Naive B cell (primary cell): ENCODE measurements at places on chromosomes 6 and 20.
A peak's percentile ranks its signal among the peaks of the same experiment; 100 is the strongest.

DNA sequence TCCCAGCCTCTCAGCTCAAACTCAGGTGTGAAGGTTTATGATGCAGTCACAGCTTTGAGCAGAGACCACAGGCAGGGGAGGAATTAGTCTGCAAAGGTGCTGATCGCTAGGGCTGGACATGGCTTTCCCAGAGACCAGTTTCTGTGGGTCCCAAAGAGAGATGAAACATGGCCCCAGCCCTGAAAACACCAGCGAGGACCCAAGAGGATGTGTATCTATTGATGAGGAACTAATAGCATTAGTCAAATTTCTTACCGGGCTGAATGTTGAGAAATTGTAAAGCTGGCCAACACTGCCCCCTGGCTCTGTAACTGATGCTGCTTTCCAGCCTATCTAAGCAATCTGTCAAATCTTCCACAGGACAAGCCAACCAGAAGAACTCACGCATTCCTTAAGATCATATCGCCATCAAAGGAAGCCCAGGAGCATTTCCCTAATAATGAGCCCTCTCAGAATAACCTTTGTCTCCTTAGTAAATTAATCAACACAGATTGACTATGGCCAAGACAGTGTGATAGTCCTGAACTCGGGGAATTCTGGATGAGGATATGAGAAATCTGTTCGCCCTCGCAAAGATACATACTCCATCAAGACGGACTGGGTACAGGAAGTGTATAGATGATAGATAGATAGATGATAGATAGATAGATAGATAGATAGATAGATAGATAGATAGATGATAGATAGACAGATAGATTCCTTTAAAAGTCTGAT is 7.8 kb upstream of the ACSS1 start:
- DNase-seq = peak; percentile 79

GRCh38 chr6:133404151-133404550 is 163.0 kb downstream of the EYA4 start:
- no peak for DNase-seq

DNA sequence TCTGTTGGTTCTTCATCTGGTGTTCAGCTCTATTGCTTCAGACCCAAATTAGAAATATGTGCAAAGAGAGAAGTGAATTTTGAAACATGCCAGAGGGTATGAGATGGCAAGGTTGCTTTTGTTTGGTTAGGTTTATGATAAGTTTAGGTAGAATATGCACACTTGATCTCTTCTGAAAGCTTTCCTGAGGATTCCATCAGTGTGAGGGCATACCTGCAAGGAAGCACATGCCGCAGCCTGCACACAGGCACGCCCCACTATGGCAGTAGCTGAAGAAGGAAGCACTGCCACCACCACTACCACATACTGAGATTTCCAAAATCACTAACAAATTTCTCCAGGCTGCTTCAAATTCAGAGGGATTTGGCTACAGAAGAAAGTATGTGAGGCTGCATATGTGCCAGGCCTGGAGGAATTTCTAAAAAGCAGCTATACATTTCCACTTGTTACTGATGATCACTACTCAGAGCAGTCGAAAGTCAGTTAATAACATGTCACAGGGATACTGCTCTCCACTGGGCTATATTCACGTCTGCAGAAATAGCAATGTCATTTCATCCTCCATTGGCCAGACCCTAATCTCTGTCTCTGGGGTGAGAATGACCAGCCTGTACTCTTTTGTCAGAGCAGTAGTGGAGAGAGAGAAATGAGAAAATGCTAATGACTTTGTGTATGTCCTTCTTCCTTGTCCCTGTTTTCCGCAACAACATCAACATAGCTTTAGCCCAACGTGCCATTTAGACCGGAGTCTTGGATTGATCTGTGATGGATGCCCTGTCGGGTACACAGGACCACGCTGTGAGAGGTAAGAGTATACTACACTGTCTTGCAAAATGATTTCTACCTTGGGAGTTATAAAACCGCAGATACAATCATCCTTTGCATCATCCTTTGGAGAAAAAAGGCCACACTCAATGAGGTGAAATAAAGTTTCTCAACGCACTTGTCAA is 396.7 kb downstream of the LAMA2 start:
- DNase-seq = no peak

- DNase-seq = no peak
These were observed 210.2 kb downstream of the TMEM200A start for GRCh38 chr6:130575971-130576370.

GRCh38 chr6:3610921-3611320 is 140.6 kb downstream of the PXDC1 start:
- DNase-seq = no peak

- DNase-seq = peak; percentile 10
These were observed 30.1 kb upstream of the SLC16A10 start for GRCh38 chr6:111057074-111057752.

DNA sequence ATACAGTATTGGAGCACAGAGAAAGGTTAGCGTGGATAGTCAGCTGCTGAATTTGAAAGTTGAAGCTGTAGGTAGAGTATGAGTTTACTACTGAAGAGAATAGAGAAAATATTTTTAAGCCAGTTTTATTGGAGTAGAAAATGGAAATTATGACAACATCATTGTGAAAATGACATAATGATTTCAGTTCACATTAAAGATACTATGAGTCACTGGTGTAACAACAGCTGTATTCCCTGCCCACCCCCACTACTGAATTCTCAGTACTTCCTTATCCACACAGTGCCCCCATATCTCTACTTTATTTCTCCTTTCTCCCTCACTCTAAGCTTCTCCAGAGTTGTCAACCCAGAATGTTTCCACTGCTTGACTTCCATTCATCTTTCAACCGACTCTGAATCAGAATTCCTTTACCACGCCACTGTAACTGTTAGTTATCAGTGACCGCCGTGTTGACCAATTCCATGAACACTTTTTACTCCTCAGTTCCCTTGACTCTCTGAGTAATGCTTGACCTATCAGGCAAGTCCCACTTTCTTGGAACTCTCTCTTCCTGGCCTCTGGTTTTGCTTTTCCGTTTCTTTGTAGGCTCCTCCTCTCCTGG is 139.6 kb downstream of the AIG1 start:
- DNase-seq = no peak

GRCh38 chr20:44176833-44177534 is 10.0 kb downstream of the JPH2 start:
- DNase-seq = no peak

GRCh38 chr6:15519681-15520080 is 143.1 kb downstream of the DTNBP1 start:
- DNase-seq = no peak

DNA sequence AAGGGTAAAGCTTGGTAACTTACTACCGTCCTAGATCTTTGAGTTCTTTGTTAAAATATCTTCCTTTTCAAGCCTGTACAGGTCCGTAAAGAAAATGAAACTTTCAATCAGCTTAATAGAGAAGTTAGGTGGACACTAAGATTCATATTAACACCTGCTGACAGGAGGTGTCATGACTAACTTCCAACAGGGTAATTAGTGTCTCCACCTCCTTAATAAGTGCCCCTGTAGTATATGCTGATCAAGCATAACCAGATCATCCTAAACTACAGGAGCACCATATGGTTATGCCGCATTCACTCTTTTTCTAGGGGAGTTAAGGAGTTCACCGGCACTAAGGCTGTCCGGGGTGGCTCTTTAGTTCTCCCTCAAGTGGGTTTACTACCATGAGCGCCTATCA is 23.9 kb upstream of the RALGAPA2 start:
- no peak for DNase-seq

- no peak for DNase-seq
These were observed 137.7 kb upstream of the DEFB112 start for GRCh38 chr6:50187351-50187921.

DNA sequence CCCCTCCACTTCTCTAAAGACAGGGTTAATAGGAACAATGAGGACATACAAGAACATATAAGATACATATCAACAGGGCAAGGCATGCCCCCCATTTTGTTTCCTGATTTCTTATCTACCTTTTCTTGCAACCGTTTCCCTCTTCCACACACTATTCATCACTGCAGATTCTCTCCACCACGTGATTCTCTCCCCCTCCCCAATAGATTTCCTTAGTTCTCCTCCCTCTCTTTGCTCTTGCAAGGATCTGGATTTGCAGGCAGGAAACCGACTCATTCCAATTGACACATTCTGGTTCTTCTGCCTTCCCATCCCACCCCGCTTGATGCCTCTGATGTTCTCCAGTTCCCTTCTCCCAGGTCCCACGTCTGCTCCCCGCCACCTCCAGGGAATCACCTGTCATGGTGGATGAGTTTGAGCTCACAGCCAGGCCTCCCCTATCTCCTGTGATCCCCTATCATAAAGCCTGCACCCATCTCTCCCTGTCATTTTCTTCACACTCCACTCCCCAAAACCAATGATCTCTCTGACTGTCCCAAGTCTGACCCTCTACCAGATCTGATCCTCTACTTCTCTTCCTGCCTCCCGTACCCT is 7.5 kb downstream of the GABBR1 start:
- no peak for DNase-seq

DNA sequence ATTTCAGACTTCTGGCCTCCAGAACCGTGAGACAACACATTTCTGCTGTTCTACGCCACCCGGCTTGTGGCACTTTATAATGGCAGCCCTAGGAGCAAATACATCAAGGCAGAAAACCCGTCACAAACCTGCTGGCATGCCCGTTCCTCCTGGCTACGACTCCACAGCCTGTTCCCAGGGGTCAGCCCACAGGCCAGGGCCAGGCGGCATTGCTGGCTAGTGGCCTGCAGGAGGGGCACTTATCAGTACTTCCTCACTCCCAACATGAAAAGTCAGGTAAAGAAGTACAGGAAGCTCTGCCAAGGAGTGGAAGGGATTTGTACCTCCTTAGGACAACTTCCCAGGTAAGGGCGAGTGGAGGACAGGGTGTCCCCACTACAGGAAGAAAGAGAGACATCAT is 223.1 kb upstream of the AGPAT4 start:
- no peak for DNase-seq

GRCh38 chr20:19750101-19750606 is 7.9 kb upstream of the RIN2 start:
- DNase-seq = no peak

- DNase-seq = no peak
These were observed 28.7 kb downstream of the ANKEF1 start for GRCh38 chr20:10063482-10063881.

GRCh38 chr6:117538615-117539014 is 56.1 kb downstream of the DCBLD1 start:
- DNase-seq = no peak

DNA sequence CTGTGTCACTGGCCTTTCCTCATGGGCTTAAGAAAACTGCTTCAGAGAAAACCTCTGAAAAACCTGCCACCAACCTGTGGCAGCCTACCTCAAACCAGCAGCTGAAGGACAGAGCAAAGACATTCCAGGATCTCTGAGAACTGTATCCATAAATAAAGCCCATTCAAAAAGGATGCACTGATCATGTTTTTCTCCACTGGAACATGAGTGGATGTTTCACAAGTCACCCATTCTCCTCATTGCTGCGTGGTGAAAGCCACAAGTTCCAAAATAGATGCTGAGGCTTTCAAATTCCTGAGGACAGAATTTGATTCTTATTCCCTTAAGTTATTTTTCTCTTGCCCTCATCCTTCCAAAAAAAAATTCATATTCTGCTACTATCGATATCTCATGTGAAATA is 280.6 kb downstream of the KHDC1L start:
- no peak for DNase-seq

DNA sequence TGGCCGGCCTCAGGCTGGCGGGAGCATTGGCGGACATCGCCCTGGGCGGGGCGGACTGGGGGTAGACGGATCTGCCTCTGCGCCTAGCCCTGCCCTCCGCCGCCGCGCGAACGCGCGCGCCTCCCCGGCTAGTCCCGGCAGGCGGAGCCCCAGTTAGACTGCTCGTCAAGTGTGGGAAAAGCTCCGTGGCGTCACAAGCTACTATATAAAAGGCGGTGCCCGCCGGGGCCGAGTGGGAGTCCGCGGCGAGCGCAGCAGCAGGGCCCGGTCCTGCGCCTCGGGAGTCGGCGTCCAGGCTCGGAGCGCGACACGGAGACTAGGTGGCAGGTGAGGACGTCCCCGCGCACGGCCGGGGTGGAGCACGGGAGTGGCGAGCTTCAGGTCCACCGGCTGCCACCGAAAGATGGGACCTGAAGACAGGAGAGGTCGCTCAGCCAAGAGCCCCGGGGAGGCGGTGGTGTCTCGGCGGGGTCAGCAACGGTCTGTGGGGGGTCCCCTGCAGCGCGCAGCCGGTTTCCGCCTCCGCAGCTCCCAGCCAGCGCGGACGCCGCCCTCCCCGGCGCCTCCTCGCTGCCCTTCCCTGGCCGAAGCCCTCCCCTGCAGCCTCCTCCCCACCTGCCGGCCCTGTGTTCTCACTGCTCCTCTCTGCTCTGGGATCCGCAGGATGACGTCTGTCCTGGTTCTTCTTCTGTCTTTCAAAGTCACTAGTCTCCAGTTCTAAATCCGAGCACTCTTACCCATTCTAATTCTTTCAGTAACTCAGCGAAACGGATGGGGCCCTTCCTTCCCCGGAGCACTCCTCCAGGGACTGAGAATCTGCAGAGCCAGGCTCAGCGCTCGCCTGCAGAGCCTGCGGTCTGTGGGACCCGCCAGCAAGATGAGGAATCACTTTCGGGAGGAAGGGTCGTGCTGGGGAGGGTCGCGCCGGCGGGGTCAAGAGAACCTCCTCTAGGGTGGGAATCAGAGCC is 4.3 kb upstream of the RIPK1 start:
- DNase-seq = peak; percentile 78

DNA sequence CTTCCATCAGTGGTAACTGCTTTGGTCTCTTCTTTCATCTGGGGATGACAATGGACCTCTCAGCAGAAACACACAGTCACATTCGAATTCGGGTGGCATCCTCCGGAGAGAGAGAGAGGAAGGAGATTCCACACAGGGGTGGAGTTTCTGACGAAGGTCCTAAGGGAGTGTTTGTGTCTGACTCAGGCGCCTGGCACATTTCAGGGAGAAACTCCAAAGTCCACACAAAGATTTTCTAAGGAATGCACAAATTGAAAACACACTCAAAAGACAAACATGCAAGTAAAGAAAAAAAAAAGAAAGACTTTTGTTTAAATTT is 6.1 kb downstream of the EDN1 start:
- no peak for DNase-seq

- DNase-seq = no peak
These were observed 4.3 kb downstream of the SLC26A8 start for GRCh38 chr6:36020154-36020553.

DNA sequence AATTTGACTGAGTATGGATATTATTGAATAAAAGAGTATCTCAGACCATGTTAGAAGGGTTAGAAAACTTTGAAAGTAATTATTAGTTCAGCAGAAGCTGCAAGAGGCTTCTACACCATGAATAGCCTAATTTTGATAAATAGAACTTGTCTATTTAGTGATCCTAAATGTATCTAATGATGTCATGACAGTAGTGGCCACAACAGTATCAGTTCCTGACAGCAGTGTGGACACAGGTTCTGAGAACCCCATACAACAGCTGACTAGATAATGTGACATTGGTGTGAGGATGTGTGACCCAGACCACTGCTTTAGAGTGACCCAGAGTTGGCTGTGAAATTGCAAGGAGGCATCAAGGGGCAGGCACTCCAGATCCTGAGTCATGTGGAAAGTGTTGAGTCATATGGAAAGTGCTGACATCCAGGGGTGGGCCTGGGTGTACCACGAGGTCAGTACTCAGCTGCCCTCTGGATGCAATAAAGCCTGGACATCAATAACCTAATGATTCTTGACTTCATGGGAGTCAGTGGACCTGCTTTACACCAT is 754.7 kb downstream of the DHX35 start:
- no peak for DNase-seq
